ENCODE measurements at places on chromosomes 3 and 15.

DNA sequence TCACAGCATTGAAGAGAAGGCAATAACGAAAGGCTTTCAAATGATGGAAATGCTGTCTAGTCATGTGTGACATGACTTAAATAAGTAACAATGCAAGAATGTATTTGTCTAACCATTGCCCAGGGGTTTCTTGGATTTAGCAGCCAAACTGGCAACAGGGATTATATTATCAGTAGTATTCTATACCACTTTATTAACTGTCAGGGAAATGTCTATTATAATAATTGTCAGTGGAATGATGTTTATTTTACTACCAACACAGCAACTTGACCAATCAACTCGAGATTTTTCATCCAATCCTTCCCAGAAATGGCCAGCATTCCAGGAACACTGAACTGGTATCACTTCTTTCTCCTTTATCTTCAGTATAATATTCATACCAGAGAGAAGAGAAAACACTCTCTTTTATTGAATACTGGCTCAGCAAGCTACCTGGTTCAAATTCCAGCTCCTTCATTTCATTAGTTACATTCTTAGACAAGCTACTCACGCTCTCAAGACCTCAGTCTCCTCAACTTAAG is 66.2 kb downstream of the FOXP1 start:
- DNase-seq, result no peak

GRCh38 chr3:127211118-127212060 is 18.5 kb downstream of the PRR23E start:
- no peak for DNase-seq

DNA sequence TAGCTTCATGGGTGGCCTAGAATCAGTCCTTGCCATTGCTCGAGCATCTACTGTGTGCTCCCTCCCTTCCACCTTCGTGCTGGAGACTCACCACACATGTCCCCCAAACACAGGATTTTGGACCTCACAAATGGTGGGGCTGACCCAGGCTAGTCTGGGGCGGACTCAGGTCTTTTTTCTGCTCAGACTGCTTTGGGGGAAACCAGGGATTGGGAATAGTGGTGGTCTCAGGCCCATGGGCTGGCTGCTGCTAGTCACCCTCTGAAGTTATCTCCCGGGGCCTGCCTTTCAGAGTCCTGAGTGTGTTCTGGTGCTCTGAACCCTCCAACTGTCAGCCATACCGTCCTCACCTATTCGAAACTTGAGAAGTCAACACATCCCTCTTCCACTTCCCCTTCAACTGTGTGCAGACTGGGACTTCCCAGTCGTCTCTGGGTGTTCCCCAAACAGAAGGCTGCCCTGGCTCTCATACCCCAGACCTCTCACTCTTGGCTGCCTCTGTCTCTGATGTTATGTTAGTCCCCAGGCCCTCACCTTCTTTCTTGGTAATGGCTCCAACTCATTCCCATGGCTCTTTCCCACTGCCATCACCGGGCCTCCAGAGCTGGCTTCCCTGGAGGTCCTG is 46.0 kb downstream of the PPCDC start:
- DNase-seq, result no peak

GRCh38 chr15:45132844-45133560 is 3.2 kb downstream of the DUOX1 start:
- no peak for DNase-seq
